Fibroblast of pulmonary artery (primary cell): ENCODE measurements at places on chromosomes 6 and 20.

GRCh38 chr6:35011096-35012041 is 122.3 kb downstream of the ANKS1A start:
- no peak for DNase-seq

DNA sequence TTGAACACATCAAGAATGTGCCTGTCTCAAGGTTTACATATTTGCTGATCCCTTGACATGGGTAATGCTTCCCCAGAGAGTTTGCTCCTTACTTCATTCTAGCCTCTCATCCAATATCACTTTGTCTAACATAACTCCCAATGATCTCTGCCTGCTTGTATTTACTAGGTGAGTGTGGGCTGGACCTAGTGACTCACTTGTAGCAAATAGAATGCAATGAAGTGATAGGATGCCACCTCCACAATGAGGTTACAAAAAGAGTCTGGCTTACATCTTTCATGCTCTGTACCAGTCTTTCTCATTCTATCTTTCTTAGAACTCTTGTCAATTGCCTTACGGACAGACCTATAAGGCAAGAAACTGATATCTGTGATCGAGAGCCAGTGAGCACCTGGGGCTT is 44.9 kb upstream of the TMEM200A start:
- DNase-seq = no peak

DNA sequence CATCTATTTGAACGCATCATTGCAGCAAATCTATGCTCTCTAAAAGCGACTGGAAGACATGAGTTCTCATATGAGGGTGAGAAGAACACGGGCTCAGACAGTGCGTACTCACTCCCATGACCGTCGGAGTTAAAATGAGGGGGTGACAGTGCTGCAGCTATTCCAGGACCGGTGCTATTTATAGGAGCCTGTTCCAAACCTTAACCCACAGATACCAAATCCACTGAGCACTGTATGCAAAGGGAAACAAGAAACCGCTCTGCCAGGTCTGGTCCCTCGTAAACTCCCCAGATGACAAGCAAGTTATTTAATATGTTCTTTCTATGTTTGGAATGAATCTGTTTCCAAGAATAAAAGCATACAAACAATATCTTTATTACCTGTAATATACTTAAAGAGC is 22.9 kb downstream of the PPP1R3G start:
- no peak for DNase-seq

DNA sequence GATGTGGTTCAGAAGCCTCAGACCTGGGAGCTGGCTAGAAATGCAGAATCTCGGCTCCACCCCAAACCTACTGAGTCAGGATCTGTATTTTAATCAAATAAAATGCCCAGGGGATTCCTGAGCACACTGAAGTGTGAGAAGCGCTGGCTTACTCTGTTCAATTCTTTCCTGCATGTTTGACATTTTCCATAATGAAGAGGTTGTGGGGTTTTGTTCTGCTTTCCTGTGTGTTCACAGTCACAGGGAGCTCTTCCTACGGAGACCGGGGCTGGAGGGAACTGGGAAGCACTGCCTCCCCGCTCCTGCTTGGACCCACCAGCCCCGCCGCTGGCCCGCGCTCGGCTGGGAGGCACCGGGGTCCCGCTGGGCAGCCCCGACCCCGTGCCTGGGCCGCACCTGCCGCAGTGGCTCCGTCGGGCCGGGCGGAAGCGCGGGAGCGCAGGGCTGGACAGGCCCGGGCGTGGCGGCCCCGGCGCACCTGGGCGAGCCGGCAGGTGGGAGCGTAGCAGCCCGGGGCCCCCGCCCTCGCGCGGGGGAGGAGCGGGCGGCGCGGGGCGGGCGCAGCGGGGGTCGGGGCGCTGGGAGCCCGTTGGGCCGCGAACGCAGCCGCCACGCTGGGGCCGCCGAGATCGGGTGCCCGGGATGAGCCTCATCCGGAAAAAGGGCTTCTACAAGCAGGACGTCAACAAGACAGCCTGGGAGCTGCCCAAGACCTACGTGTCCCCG is at the start of gene MAPK13:
Gene MAPK13, plus strand, starts transcription at position 573 of the 726 bp plus-strand sequence. Its CDS starts 70 bp downstream, at position 643.
- DNase-seq = peak; percentile 29

DNA sequence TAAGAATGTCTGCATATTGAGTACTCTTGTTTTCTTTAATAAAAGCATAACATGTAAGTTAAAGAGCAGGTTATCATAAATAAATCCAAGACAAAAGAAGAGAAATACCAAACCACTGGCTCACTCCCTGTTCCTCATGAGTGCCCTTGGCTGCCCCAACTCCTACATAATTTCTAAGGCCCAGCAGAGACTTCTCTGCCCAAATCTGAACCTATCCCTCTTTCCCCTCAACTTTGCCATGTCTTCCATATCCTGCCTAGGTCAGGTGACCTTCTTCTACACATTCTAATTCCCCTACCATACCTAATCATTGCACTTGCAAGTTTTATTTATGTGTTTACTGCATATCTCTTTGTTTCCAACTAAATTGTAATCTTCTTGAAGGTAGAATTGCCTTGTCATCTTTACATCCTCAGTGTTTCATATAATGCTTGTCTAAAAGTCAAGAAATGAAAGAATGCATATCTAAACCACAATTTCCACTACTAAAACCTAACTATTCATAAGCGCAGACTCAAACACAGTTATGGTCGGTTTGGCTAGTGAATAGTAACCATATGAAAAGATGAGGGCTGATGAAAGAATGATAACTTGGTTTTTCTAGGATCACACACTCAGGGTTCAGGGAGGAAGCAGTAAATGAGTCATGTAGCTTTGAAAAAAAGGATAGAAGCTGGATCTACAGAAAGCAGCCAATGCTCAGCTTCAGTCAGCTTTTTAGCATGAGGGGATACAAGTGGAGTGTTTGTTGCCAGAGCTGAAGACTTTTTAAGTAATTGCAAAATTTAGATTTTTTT is 53.3 kb upstream of the EYA4 start:
- DNase-seq = peak; percentile 11

GRCh38 chr20:37803438-37804307 is 99.3 kb upstream of the VSTM2L start:
- no peak for DNase-seq

DNA sequence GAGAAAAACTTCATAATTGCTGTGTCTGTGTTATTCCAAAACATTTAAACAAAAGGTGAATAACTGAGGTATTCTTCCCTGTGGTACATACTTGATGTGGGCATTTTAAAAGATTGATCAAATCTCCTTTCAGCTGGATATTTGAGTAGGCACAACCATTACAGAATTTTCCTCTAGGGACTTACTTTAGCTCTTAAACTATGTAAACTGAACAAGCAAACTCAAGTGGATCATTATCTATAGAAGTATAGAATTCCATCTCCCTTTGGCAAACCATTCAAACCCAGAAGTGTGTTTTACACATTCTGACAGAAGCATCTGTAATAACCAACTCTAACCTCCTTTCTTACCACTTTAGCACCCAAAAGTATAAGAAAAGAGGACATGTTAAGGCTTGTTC is 241.4 kb downstream of the ESR1 start:
- DNase-seq = no peak

- DNase-seq = peak; percentile 52
Observed at GRCh38 chr6:44133003-44133931, 5.9 kb downstream of the TMEM63B start.

DNA sequence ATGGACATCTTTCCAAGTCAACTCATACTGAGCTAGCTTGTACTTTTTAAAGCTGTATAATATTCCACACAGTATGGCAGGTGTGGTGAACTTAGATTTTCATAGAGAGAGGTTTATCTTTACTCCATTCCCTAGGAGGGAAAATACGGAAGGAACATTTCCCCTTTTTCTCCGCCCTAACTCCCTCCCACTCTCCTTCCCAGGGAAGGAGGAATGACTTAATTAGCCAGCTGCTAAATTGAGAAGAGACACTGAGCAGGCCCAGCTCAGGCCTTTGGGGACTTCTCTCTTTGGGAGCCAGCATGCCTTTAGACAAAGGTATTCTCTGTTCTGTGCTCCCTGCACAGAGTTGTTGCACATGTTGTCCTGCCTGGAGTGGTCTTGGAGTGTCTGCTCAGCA is 46.1 kb downstream of the MBOAT1 start:
- DNase-seq = no peak

DNA sequence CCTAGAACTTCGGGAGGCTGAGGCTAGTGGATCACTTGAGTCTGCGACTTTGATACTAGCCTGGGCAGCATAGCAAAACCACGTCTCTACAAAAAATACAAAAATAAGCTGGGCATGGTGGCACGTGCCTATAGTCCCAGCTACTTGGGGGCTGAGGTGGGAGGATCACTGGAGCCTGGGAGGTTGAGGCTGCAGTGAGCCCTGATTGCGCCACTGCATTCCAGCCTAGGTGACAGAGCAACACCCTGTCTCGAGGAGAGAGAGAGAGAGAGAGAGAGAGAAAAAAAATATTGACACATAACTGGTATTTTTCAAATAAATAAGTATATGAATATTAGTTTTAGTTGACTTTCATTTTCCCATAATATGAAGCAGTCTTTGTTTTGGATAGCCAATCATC is 222.2 kb downstream of the BTBD9 start:
- no peak for DNase-seq

DNA sequence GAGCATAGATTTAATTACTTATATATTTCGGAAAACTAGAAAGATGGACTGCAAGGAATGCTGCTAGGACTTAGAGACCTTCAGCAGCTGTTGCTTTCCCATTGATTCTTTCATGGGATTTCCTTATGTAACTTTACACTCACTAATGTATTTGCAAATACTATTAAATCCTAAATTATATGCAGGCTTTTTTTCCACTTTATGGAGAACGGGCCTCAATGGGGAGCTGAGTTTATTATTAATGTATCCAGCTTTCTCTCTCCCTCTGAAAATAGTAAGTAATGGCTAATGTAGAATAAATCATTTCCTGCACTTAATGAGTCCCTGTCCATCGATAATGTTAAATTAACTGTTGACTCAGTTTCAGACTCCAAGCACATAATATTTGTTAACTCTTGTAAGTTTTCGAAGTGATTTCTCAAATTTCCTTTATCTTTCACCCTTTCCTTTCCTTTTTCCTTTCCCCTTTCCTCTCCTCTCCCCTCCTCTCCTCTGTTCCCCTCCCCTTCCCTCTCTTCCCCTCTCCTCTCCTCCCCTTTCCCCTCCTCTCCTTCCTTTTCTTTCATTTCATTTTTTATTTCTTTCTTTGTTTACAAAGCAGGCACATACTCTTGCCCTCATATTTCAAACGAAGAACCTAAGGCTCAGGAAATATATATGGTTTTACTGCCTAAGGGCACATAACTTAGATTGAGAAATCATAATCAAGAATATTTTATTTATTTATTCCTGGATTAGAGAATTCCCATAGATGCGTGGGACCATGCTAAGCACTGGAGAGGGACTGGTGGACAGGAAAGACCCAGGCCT is 503.6 kb downstream of the MMUT start:
- DNase-seq = no peak

GRCh38 chr6:144417681-144418080 is 132.5 kb downstream of the UTRN start:
- DNase-seq = peak; percentile 21

- DNase-seq = no peak
Observed at GRCh38 chr20:33442136-33443005, 1.2 kb downstream of the SNTA1 start.

DNA sequence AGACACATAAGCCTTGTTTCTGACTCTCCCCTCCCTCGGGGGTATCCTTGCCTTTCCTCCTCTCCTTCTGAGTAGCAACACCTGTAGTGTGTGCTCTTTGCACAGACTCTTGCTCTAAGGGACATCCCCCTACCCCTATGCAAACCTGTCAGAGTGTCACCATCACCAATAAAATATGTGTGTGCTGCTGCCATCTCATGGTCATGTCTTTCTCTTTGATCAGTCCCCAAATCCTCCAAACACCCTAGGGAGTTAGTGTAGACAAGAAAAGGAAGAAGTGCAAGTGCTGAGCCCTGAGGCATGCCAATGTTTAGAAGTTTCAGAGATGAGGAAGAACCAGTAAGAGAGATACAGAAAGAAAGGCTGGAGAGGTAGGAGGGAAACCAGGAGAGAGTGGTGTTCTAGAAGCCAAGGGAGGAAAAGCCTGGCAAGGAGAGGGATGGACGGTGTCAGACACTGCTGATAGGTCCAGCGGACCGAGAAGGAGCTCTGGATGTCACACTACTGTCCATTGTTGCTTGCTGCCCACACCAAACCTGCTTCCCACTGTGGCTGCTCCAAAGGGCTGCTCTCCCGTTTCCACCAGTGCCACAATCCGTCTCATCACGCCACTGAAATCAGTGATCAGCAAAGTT is 16.4 kb downstream of the TRMT6 start:
- peak; percentile 36 for DNase-seq

GRCh38 chr20:25025986-25026605 is 31.8 kb downstream of the ACSS1 start:
- DNase-seq = no peak

GRCh38 chr6:169239181-169239580 is 14.5 kb downstream of the THBS2 start:
- no peak for DNase-seq

GRCh38 chr6:137659871-137660270 is 165.7 kb upstream of the OLIG3 start:
- DNase-seq = no peak
